ENCODE measurements at places on chromosomes 6 and 20. TPM values are rescaled to one million over a fixed set of nuclear protein-coding genes. Genes with fewer than 3 reads are reported as not detected.

Gene IL20RA
- total RNA-seq: not detected

Gene ETV7
- 4.9 TPM for total RNA-seq

Gene FAM229B
- 3.8 TPM for total RNA-seq

Gene HLA-DOB
- 1.2 TPM for total RNA-seq

Gene CST7
- 46.9 TPM for total RNA-seq

Gene C20orf202
- not detected for total RNA-seq

Gene ZSCAN9
- total RNA-seq: 2.0 TPM

All from activated T-cell treated with anti-CD3 and anti-CD28 coated beads, Interleukin-2, amount 50 U/mL, for 4 hours (primary cell).